Smooth muscle cell of the brain vasculature (primary cell): ENCODE measurements at places on chromosomes 5 and 9.

- DNase-seq = no peak
Observed at GRCh38 chr9:124455820-124456219, 5.6 kb downstream of the ADGRD2 start.

DNA sequence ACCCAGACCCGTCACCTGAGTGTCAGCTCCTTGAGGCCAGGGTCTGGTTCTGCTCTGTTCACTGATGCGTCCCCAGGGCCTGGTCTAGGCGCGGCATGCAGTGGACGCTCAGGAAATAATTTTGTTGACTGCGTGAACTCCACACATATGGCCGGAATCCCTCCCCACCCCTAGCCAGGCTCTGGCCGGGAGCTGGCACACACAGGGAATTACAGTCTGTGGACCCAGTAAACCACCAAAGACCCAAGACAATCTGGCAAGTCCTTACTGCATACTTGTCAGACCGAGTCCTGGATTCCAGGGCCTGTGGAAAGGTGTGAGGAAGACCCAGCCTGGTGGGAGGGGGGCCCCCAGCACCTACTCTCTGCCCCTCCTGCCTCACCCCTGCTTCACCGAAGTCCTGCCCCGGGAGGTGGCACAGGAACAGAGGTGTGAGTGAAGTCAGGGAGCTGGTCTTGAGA, 113.0 kb upstream of the IER5L start:
- no peak for DNase-seq

- peak; percentile 21 for DNase-seq
Observed at GRCh38 chr5:96537386-96537785, 104.3 kb upstream of the PCSK1 start.

- DNase-seq = no peak
Observed at GRCh38 chr5:135608361-135608760, 29.6 kb upstream of the CXCL14 start.

DNA sequence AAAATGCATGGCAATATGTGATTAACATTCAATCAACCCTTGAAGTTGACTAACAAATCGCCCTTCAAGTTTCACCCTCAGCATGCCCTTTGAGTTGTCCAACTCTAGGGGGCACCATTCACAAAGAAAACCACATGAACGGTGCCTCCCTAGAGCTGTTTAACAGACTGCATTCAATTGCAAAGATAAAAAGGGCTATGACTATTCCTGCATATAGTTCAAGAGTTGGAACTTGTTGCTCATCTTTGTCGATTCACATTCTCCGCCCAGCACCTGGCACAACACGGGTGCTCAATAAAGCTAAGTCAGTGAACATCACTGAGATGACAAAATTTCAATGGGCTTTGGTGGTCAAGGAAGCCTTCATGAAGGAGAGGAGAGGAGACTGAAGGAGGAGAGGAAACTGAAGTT, 69.6 kb upstream of the SLC30A5 start:
- no peak for DNase-seq

- DNase-seq = no peak
Observed at GRCh38 chr5:80854583-80854982, 105.6 kb upstream of the RASGRF2 start.

DNA sequence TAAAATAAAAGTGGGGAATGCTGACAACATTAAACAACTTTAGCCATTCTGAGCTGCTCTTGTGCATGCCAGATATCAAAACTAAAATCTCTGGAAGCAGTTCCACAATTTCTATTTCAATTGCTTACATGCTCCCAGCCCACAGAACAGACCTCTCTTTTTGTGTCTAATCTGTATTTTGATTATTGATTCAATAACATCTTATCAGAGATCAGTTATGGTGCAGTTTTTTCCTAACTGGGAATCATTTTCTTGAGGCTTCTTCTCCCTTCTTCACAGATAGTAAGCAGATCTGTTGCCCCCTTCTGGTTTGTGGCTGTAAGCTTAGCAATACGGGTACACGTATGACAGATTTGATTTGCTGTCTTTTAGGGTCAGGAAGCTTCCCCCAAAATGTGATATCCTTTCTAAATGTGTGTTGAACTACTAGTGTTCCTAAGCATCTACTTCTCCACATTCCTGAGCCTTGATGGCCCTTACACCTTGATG, 39.4 kb downstream of the MRPS27 start:
- DNase-seq = peak; percentile 37

DNA sequence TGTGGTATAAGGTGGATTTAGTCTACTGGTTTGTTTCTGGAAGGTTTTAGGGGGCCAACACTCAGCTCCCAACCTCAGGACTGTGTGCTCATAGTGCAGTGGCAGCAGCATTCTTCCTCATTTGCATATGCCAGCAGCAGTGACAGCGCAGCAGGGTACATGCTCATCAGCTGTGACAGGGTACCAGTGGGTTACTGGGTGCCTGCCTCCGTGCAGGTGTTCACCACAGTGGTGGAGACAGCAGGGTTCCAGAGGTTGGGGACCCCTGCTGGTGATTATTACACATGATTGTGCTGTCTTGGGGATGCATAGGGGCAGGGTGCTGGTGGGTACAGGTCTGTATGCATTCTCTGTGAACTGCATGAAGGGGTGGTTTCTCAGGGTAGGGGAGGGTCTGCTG, 45.5 kb upstream of the IFNE start:
- no peak for DNase-seq

GRCh38 chr5:16082053-16082452, 97.5 kb downstream of the MARCHF11 start:
- no peak for DNase-seq

DNA sequence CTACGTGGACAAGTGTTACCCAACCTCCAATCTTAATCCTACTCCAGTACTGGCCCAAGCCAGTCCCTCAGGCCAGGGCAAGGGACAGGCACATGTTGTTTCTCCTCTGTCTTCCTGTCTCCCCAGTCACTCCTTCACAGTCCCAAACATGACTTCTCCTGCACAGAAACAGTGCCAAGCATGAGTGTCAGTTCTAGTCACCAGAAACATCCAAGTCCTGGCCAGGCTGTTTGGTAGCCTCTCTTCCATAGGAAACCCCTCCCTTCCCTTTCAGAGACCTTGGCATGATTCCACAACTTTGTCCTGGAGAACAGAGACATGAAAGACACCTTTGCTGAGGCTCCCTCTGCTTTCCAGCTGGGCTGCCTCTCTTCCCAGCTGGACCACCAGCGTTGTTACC, 56.2 kb upstream of the SLC2A8 start:
- DNase-seq = no peak

GRCh38 chr9:14107977-14108376, 206.0 kb downstream of the NFIB start:
- DNase-seq = no peak
